ENCODE measurements at places on chromosomes 11 and 22.

GRCh38 chr11:116962108-116962507, 124.7 kb upstream of the APOA1 start:
- no peak for DNase-seq

GRCh38 chr11:57095417-57095816, 86.3 kb upstream of the LRRC55 start:
- no peak for DNase-seq

- no peak for DNase-seq
Observed at GRCh38 chr11:119854521-119854920, 125.5 kb upstream of the NECTIN1 start.

DNA sequence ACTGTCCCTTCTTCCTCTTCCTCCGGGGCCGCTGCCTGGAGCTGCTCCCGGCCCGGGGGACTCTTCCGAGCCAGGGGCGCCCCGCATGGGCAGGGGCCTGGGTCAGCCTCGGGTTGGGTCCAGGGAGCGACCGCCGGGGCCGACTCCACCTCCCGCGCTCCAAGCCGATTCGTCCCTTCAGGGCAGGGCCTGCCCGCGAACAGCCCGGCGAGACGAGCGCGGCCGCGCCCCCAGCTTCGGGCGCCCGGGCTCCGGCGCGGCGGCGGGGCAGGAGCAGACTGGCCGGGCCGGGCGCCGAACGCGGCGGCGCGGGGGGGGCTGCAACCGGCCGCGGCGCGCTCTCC, at the start of gene LARGE1:
TSS of gene LARGE1 (minus strand) at position 280 of the 344 bp plus-strand sequence.
- no peak for DNase-seq

- no peak for DNase-seq
Observed at GRCh38 chr11:57155838-57156607, 25.7 kb upstream of the LRRC55 start.

DNA sequence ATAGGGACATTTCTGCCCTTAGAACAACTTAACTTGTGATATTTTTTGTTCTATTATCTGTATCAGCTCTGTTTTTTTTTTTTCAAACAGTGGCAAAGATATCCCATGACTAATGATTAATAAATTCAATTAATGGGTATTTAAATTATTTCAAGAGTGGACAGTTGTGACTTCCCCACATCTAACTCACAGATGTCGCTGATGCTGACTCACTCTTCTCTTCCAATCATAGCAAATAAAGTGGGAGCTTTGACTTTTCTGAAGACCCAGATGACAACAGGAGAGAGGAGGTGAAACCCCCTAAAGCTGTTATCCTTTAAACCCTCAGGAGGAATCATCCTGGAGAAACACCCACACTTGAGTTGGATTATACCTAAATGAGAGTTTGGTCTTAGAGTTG, 27.1 kb downstream of the GGTLC2 start:
- no peak for DNase-seq

GRCh38 chr11:77027275-77027674, 6.9 kb upstream of the B3GNT6 start:
- DNase-seq, result no peak

DNA sequence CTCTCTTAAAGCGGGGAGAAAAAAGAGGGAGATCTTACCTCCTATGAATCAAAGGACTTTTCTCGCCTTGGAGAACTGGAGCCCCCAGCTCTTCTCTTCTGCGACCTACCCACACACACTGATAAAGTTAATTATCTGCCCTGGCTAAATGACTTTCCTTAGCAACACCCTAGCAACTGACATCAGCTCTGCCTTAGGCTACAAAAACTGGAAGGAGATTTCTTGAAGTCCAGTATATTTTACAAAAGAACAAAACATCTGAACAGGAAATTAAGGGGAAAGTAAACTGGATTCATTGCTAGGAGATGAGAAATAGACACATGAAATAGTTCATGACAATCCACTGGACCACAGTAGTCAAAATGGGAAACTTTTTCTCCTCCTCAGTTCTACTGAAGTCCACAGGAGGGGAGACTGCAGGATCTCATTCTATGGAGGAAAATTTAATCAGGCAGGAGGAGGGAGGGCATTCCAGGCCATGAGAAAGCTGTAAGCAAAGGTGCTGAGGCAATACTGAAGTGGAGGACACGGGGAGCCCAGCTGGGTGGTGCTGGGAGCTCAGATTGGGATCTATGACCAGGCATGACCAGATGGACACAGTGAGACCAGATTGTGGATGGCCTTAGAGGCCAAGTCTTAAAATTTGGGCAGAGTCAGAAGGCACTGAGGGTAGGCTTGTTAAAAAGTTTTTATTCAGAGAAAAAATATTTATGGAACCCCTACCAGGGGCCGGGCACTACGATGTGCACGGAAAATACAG, 3.7 kb upstream of the SPON1 start:
- no peak for DNase-seq

DNA sequence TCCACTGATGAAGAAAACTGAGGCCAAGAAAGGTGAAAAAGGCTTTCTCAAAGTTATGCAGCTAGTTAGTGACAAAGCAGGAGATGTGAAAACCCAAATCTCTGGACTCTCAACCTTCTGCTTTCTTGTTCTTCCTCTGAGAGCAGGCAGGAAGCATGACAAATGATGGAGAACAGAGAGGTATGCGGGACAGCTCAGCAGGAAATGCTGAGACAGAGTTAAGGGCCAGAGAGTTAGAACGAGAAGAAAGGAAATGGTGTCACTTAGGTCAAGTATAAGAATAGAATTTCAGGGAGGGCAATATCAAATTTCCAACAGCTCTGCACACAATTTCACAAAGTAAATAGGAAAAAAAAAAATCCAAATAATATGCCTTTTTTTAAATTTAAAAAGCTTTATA, 67.6 kb upstream of the ARHGAP42 start:
- peak; percentile 76 for DNase-seq

DNA sequence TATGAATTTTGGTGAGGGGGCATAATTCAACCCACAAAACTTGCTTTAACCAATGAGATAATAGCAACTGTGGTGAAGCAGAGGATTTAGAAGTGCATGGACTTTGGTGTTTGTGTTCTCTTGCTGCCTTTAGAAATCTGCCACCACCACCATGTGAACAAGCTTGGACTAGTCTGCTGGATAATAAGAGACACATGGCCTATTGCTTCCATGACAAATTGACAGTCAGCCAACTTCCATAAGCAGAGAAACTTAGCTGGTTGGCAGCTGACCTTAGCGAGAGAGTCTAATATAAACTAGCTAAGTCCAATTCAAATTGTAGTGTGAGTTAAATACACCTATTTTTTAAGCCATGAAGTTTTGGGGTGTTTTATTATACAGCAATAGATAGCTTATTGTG, 482.1 kb upstream of the ANO5 start:
- no peak for DNase-seq

- no peak for DNase-seq
Observed at GRCh38 chr11:114826910-114827442, 148.6 kb downstream of the NXPE2 start.

DNA sequence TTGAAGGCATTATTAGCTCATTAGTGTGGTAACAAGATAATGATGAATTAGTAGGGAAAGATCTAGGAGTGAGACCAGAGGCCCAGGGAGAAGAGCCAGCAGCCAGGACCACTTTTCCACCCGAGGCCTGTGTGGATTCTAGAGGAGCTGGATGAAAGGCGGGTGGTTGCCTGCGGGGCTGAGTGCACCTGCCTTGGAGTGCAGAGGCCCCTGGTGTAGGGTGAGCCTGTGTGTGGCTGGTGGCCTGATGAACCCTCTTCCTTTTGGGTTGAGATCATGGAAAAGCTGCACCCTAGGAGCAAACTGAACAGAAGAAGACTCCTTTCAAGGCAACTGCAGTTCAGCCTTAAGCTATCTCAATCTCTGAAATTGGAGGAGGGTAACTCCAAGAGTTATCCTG, 5.9 kb upstream of the TP53AIP1 start:
- DNase-seq, result no peak

DNA sequence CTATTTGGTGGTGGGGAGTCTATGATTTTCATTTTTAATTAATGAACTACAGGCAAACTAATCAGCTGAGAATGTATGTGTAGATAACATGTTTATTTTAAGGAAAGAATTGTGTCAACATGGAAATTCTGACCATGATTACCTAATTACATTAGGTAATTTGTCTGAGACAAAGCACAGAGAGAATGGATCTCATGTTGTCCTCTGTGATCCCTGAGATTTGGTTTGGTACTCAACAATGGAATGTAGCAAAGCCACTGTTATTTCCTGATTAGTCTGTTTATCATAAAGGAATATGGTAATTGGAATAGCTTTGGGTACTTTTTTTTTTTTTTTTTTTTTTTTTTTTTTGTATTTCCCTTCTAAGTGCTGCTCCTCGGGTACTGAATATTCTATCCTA, 718.8 kb upstream of the ARHGAP42 start:
- DNase-seq, result no peak

Data from SW 1271 (cell line).